ENCODE measurements at places on chromosomes 3 and 15. TPM values are rescaled to one million over a fixed set of nuclear protein-coding genes. Genes with fewer than 3 reads are reported as not detected.

The SMAD6 gene
- 22.0 TPM for total RNA-seq

DNA sequence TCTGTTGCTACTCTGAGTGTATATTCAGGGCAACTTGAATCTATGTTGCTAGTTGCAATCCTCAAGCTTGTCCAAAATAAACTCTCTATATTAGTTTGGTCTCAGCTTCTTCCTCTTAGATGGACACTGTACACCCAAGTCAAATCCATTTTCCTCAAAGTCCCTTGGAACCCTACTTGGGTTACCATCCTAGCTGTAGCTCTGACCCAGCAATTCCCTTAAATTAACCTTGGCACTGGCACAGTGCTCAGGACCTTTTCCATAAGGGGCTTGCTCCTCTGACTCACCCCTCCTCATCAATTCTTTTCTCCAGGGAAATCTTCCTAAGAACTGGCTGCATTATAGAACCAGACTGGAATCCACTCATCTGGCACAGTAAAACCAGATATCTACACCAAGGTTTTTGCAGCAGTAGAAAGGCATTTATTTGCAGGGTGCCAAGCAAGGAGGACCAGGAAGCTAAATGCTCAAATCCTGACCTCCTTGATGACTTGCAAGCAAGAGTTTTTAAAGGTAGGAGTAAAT lies 44.9 kb upstream of the B3GALNT1 start:
- DNase-seq: no peak

DNA sequence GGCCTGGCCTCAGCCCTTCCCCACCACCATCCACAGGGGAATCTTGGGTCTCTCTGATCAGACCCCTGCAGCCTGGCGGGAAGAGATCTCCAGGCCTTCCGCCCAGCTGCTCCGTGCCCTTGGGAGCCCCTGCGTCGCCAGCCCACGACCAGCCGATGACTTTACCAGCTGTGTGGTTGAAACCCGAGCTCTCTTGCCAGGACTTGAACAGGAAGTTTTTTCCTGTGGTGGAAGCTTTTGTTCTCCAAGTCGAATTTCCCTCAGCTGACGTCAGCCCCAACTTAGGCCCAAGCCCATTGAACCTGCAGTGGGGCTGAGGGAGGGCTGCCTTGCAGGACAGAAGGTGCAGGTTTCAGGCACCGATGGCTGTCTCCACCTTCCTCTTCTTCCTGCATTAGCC lies 51.7 kb upstream of the SMAD3 start:
- DNase-seq: no peak

GRCh38 chr3:38560284-38560683 lies 64.1 kb downstream of the EXOG start:
- no peak for DNase-seq

- DNase-seq: no peak
Measured at GRCh38 chr15:93887151-93887550, 344.2 kb upstream of the MCTP2 start.

GRCh38 chr3:27349832-27350231 lies 19.4 kb downstream of the NEK10 start:
- DNase-seq: no peak

DNA sequence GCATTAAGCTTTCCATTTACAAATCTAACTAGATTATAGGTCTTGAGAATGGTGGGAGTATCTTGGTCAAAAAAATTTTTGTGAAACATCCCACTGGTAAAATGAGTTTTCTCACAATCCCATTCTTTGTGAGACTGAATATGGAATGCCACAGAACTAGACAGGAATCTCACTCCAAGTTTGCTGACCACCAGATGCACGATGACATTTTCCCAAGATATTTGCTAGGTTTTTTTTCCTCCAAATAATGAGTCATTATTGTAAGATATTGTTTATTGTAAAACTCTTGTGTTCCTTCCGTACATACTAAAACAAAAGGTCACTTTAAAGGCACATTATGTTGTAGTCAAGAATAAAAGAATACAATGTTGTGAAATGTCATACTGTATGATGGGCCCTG lies 53.9 kb downstream of the COPS2 start:
- no peak for DNase-seq

DNA sequence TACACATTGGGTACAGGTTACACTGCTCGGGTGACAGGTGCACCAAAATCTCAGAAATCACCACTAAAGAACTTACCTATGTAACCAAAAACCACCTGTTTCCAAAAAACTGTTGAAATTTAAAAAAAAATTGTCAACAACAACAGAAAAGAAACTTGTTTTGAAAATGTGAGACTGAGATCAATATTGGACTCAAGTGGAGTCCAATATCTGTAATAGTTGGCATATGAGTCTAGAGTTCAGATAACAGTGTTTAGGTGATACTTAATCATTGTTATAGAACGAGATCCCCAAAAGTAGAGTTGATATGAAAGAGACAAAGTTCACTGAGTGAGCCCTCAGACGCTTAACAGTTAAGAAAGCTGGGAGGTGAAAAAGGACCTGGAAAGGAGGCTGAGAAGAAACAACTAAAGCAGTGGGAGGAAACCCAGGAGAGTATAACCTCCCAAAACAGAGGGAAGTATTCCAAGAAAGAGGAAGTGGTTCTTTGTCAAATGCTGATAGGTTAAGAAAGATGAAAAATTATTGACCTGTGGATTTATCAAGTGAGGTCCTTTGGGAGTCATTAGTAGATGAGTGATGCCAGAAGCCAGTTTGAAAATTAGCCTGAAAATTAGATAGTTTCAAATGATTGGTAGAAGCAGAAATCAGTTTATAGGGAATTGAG lies 388.6 kb upstream of the DPH6 start:
- no peak for DNase-seq

GRCh38 chr3:9450126-9450525 lies 52.7 kb downstream of the SETD5 start:
- no peak for DNase-seq

GRCh38 chr3:47000922-47001730 lies 21.7 kb downstream of the NBEAL2 start:
- DNase-seq: no peak

The PRKAR2A gene
- total RNA-seq: 29.2 TPM

DNA sequence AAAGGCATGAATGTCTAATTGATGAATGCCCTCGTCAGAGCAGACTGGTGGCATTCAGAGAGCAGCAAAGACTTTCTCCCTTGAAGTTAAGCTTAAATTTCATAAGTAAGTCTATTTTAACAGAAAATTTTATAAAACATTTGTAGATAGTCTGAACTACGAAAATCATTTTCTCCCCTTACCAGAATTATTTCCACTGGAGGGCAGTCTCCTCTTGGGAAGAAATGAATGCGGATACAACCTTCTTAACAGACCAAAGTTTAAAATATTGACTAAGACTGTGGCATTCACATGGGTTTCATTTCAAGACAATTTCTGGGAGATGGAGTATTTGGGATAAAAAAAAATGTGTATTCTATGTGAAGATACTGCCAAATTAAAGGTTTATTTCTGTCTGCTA lies 669.0 kb downstream of the FHIT start:
- no peak for DNase-seq

DNA sequence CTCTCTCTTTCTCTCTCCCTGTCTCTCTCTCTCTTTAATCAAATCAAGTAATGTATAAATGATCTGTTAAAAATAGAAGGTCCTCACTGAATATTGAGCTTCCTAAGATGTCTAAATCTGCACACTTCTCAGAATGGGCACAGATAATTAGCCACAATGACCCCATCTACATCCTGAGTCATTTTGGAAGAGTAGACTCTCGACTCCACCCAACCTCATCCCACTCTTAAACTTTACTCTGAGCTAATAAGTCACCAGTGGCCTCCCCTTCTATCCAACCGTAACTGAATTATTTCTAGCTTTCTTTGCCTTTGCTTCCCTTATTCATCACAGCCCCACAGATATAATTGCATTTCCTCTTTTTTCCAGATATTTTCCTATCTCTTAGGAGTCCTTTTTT lies 326.5 kb upstream of the ZNF717 start:
- no peak for DNase-seq

The GPR87 gene
- total RNA-seq: not detected

GRCh38 chr3:127539366-127540060 lies 51.0 kb downstream of the TPRA1 start:
- DNase-seq: no peak

The TRPM1 gene
- 0.72 TPM for total RNA-seq

The EPHA6 gene
- 78.5 TPM for total RNA-seq

DNA sequence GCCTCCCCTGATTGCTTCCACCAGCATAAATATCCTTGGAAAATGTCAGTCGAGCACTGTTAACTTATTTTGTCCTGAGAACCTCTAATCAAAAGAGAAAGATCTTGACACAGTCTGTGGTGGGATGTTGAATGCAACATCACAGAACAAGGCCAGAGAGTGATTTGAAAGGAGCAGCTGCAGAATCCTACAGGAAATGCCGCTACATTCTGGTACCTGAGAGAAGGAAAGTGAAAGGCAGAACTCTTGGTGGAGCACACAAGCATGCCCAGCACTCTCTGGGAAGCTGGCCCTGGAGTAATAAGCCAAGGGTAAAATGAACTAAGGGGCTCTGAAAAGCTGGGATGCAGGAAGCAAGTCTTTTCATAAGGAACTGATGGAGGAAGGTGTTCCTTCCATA lies 75.8 kb downstream of the CBLB start:
- no peak for DNase-seq

DNA sequence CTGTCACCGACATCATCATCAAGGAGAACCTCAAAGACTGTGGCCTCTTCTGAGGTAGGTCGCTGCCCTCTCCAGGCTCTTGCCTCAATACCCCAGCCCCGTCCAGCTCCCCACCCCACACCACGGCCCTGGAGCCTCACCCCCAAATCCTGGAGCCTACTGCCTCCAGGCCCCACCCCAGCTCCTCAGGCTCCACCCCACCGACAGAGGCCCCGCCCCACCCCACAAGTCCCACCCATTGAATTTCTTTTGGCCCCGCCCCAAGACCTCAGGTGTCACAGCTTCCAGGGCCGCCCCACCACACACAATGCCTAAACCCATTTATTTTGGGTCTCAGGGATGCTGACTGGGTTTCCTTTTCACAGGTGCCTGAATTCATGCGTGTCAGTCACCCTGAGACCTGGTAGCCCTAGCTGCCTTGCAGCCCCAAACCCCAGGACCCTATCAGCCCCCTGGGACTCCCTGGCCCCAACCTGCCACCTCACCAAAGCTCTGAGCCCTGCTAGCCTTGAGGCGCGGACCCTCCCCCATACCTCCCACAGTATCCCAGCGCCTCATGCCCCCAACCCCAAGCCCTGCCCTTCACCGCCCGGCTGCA lies 3.6 kb downstream of the GNAT1 start:
- DNase-seq: no peak

All from spinal cord (tissue), 10 donors.